ENCODE measurements at places on chromosomes 4 and X. TPM values are rescaled to one million over a fixed set of nuclear protein-coding genes. Genes with fewer than 3 reads are reported as not detected.

Gene ZAR1
- total RNA-seq: not detected

Gene PNMA5
- total RNA-seq: not detected

Gene NKX6-1
- total RNA-seq: 0.44 TPM

Gene LONRF3
- total RNA-seq: 3.4 TPM

Gene GPRASP2
- total RNA-seq: 7.8 TPM

Gene HHIP
- total RNA-seq: 0.60 TPM

Gene CFP
- total RNA-seq: 0.17 TPM

Gene DUX4
- total RNA-seq: not detected

Gene ADH4
- not detected for total RNA-seq

Gene CT47B1
- total RNA-seq: not detected

Gene IDUA
- 10.2 TPM for total RNA-seq

Gene GSTCD
- 4.7 TPM for total RNA-seq

Gene PAGE2B
- not detected for total RNA-seq

Gene EREG
- 10.2 TPM for total RNA-seq

Gene UCP1
- total RNA-seq: not detected

Gene SRPX
- total RNA-seq: 8.9 TPM

Gene MAD2L1
- 40.8 TPM for total RNA-seq

Gene SLC7A11
- total RNA-seq: 20.9 TPM

Gene IL21
- not detected for total RNA-seq

Gene FOXP3
- 0.07 TPM for total RNA-seq

Gene CPXCR1
- total RNA-seq: not detected

Gene FAM133A
- 0.68 TPM for total RNA-seq

Gene SEC24D
- total RNA-seq: 15.1 TPM

Gene TIGD4
- 0.33 TPM for total RNA-seq

Gene LRIT3
- total RNA-seq: 0.09 TPM

Gene CTAG1A
- not detected for total RNA-seq

Gene FREM3
- total RNA-seq: not detected

Gene HPRT1
- 97.2 TPM for total RNA-seq

Gene NAP1L5
- total RNA-seq: 2.4 TPM

Gene RHOXF2B
- total RNA-seq: not detected

Gene FHDC1
- 0.86 TPM for total RNA-seq

Gene LETM1
- total RNA-seq: 28.2 TPM

Gene GPAT3
- total RNA-seq: 33.5 TPM

Gene SPANXC
- not detected for total RNA-seq

Gene MAGED1
- total RNA-seq: 79.1 TPM

Gene ETDB
- not detected for total RNA-seq

Gene MGAT4D
- not detected for total RNA-seq

Gene SLC49A3
- total RNA-seq: 0.09 TPM

Gene ZNF185
- total RNA-seq: 7.5 TPM

Gene BGN
- total RNA-seq: not detected

Gene PDCL2
- not detected for total RNA-seq

Gene COX7B2
- total RNA-seq: not detected

Gene UGT2B17
- not detected for total RNA-seq

Gene ADAM29
- total RNA-seq: not detected

Gene CRLF2
- 0.82 TPM for total RNA-seq

Gene GRIA3
- total RNA-seq: not detected

Gene SORCS2
- 5.8 TPM for total RNA-seq

Gene PARM1
- total RNA-seq: 0.55 TPM

Gene ADH1B
- total RNA-seq: not detected

Gene STPG2
- not detected for total RNA-seq

Gene PIGA
- 7.6 TPM for total RNA-seq

Gene NCAPG
- total RNA-seq: 29.0 TPM

Gene PGM2
- total RNA-seq: 14.9 TPM

Gene GAGE12H
- not detected for total RNA-seq

Gene FGF2
- total RNA-seq: 33.7 TPM

Gene TLR7
- total RNA-seq: not detected

Data from A549 treated with Hydrocortisone at 1 μM for 4 hours (cell line).